ENCODE measurements at places on chromosomes 13 and 19.

DNA sequence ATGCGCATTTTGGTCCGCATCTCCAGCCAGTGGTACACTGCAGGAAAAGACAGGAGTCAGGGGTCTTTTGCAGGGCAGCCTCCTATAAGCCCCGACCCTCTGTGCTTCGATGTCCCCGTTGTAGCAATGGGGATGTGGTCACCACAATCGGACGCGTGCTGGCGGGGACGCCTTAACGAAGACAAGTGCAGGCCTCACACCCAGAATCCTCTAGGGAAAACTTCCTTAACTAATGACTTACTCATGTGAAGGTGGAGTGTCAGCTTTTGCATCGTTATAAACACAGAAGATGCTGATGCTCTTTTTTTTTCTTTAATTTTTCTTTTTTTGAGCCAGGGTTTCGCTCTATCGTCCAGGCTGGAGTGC, 22.1 kb downstream of the VASP start:
- no peak for DNase-seq

DNA sequence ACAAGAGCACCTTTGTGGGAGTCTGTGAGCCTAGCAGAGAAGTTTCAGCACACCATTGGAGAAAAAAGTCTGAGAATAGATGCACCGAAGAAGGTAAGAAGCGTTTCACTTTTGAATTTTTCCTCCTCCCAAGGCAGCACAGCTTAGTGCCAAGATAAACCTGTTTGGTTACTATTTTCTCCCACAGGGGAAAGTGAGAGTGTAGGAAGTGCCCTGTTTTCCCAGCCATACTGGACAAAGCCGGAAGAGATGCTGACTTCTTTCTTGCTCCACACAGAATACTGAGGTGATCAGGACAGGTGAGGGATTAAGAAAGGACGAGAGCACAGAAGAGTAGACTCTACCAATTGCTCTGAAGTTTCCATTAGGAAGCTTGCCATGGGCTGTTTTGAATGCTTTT, 1011.0 kb upstream of the MIR17HG start:
- no peak for DNase-seq

DNA sequence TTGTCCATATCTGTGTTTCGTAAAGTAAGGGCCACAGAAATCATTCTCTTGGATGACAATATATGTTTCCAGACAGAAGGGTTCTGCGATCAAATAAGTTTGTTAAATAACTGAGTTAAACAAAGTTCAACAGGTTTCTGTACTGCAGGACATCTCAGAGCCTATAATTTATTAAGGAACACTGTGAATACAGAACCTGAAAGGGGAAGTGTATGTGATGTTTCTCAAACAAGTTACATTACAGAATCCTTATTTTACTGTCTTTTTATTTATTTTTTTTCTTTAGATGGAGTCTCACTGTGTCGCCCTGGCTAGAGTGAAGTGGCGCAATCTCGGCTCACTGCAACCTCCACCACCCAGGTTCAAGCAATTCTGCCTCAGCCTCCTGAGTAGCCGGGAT, 55.4 kb upstream of the GTF2F2 start:
- no peak for DNase-seq

- DNase-seq, result no peak
Measured at GRCh38 chr13:50942630-50943311, 33.2 kb downstream of the RNASEH2B start.

DNA sequence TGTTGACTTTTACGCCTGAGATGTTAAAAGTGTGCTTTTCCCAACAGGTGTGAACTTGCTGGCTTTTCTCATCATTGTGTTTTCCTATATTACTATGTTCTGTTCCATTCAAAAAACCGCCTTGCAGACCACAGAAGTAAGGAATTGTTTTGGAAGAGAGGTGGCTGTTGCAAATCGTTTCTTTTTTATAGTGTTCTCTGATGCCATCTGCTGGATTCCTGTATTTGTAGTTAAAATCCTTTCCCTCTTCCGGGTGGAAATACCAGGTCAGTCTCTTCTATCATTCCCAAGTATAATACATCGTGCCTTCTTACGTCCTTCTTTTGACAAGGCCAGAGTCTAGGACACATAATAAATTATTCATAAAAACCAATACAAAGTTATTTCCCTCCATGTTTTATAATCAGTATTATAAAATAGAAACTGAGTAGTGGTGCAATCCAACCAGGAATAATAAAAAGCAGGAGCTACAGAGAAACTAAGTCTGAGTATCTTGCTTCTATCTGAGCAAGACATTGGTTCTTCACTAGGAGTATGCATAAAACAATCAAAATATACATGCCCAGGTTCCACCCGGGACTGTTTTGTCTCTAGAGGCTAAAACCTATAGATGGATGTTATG, 57.9 kb downstream of the RXFP2 start:
- DNase-seq, result no peak

GRCh38 chr13:60427285-60427684, 30.3 kb downstream of the TDRD3 start:
- no peak for DNase-seq

DNA sequence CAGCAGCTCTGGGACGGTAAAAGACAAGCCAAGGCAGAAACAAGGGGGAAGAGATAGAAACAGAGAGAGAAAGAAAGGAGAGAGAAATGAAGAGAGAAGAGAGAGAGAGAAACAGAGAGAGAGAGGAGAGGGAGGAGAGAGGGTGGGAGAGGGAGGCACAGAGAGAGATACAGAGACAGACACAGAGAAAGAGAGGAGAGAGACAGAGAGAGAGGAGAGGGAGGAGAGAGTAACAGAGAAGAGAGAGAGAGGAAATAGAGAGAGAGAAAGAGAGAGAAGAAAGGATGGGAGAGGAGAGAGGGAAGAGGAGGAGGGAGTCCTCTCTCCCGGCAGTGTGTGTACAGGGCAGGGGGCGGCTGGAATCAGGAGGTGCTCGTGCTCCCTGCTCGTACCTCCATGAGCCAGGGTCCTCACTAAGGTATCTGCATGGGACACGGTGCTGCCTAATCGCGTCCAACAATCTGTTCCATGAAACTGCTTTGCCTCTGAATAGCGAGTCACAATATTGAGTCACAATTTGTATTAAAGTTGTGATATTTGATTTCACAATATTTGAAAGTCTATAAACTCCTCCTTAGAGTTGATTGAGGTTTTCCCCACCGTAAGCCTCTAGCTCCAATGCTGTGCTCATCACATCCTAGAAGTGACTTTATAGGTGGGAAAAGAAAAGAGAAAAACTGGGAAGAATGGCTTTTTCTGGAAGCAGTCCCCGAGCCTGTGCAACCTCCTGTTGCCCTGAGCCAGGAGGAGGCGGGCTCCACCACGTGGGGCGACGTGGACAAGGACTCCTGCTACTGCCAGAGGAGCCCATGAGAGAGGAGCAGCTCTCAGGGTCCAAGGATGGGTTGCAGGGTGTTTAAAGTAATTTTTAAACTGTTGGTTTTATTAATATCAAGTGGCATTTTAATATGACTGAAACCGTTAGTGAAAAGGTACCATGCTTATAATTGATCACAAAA, 81.7 kb upstream of the ARHGEF7 start:
- DNase-seq, result no peak

- no peak for DNase-seq
Measured at GRCh38 chr13:27411341-27411740, 13.1 kb upstream of the GTF3A start.

DNA sequence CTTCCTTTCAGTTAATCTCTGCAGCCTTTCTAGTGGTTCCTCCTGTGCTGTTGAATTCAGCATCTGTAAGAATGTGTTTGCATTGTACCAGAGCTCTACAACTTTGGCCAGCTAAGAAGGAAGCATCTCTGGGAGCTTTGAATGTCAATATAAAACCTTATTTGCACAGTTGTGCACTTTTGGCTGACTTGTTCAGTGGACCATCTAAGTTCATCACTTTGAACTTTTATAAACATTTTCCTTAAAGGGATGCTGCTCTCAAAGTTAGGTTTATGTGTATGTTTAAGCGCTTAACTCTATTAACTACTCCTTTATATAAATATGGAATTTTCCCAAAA, 15.6 kb downstream of the POLR1D start:
- no peak for DNase-seq

- no peak for DNase-seq
Measured at GRCh38 chr19:37999309-38000213, 92.6 kb downstream of the SIPA1L3 start.

- DNase-seq, result no peak
Measured at GRCh38 chr19:2213799-2214198, 22.3 kb downstream of the PLEKHJ1 start.

GRCh38 chr19:17579661-17580244, 24.3 kb downstream of the COLGALT1 start:
- peak; percentile 66 for DNase-seq
